ENCODE measurements at places on chromosomes 3 and 15.

- peak; percentile 74 for DNase-seq
Measured at GRCh38 chr15:84961114-84961452, 20.6 kb upstream of the PDE8A start.

DNA sequence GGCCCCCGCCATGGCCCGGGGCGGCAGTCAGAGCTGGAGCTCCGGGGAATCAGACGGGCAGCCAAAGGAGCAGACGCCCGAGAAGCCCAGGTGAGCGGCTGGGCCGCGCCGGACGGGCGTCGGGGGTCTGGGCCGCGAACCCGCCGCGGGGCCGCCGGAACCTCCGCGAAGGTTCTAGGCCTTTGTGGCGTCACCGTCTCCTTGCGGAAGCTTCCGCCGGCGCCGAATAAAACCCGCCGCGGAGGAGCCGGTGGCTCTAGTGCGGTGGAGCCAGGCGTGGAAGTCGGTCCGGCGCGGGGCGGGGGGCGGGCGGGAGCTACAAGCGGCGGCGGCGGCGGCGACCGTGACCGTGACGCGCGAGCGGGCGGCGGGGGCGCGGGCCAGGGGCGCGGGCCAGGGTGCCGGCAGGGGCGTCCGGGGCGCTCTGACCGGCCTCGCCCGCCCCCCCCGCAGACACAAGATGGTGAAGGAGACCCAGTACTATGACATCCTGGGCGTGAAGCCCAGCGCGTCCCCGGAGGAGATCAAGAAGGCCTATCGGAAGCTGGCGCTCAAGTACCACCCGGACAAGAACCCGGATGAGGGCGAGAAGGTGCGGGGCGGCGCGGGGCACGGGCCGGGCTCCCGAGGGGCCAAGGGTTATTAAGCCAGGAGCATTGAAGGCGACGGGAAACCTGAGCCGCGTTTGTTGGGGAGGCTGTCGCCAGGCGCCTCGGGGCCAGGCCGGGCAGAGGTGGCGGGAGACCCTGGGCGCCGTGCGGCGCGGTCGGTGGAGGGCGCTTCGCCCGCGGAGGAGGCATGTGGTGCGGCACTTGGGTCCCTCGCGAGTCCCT is at the start of gene DNAJA4:
Gene DNAJA4, plus strand, starts transcription at position 259 of the 833 bp plus-strand sequence. Its CDS starts 202 bp downstream, at position 461.
- DNase-seq, result no peak

DNA sequence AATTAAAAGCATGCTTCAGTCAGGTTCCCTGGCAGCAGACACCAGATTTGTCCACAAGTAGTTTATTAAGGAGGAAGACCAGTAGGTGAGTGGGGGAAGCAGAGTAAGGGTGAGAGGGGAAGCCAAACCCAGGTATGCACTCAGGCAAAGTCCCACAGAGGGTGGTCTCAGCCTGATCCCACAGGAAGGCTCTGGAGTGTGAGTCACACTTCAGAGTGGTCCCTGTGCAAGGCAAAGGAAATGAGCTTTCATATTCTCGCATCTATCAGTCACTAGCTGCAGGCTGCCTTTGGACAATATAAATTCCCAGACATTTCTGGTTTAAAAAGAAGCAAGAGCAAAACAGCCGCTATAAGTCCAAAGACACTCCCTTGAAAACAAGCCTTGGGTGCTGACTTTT is 78.5 kb downstream of the TRANK1 start:
- DNase-seq, result no peak

- DNase-seq, result no peak
Measured at GRCh38 chr3:183411216-183411922, 17.1 kb downstream of the MCF2L2 start.

DNA sequence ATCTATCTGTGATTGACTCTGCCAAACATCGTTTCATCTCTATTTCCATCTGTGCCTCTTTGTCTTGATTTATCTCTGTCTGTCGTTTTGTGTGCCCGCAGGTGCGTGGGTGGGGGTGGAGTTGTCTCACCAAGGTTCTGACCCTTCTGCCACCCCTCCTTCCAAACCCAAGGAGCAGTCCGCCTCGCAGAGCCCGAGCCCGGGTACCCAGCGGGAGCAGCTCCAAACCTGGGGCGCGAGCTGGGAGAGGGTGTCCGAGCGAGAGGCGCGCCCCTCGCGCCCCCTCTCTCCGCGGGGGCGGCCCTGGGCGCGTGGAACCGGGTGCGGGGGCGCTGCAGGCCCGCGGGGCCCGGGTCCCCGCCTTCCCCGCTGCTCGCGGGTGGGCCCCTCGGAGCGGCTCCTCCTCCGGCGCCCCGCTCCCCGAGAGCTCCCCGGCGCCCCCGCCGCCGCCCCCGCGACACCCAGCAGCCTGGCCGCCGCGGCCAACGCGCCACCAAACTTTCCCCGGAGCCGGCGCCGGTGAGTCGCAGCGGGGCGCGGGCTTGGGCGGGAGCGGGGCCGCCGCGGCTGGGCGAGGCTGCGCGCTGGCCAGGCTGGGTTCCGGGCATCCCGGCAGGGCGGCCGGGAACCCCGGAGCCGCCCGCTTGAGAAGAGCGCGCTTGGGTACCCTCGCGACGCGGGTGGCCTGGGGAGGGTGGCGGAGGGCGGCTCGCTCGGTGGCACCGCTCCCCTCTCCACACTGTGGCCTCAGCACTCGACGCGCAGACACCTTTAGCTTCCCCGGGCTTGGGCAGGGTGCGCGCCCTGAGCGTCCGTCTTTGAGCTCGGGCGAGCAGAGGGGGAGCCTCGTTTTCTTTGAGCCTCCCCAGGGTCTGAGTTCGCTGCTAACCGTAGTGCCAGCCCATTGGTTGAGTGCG is at the start of gene HRH1:
Gene HRH1, plus strand, starts transcription at position 458 of the 917 bp plus-strand sequence. CDS start 104,545 bp downstream, outside the sequence.
- peak; percentile 33 for DNase-seq

DNA sequence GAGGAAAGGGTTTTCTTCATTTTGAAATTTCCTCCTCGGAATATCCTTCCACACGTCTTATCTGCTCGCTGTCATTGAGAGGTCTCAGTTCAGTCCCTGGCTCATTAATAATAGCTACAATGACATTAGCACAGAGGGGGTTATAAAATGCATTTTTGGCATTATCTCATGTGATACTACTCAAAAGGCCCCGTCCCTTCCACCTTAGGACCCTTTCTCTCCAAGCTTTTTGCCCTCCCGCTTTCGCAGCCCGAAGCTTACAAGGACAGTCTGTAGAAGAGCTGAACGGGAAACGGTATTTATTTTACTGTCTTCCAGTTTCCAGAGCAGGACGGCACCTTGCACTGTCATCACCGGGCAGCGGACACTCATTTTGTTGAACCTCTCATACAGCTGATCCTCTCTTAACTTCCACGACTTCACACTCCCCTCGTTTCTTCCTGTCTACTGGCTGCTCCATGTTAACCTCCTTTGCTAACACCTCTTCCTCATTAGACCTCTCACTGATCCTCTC is 5.6 kb upstream of the PLEKHO2 start:
- no peak for DNase-seq

GRCh38 chr15:74752531-74752930 is 3.9 kb downstream of the CYP1A2 start:
- peak; percentile 58 for DNase-seq

DNA sequence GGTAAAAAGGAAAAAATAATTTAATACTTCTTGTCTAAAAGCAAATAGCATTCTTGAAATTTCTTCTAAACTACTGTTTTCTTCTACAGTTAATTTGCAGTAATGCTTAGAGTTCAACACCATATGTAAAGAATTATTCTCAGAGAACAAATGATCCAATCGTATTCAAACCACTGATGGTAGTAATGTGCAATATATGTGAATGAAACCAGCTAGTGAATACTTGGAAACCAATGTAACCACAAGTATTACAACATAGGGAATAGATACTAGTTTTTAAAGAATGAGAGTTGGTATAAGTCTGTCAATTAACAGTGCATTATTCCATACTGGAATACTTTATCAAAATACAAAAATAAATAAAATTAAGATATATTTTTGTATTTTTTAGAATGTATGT is 850.0 kb downstream of the DIPK2A start:
- no peak for DNase-seq

GRCh38 chr3:89227634-89228033 is 120.2 kb downstream of the EPHA3 start:
- peak; percentile 5 for DNase-seq

DNA sequence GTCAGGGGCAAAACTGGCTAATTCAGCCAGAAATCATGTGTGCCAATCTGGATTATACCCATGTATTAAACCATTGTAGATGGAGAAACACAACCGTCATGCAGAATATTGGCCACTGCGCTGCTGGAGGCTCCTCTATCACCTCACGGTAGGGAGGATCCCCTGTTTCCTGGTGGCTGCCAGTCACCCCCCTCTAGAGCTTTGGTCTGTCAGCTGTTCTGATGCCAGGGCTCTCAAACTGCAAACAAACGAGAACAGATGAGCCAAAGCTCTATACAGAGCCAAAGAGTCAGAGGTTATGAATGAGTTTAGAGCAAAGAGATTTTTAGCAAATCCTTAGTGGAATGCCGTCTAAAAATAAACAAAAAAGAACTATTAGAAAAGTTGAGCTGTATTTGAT is 62.5 kb downstream of the IL20RB start:
- no peak for DNase-seq

DNA sequence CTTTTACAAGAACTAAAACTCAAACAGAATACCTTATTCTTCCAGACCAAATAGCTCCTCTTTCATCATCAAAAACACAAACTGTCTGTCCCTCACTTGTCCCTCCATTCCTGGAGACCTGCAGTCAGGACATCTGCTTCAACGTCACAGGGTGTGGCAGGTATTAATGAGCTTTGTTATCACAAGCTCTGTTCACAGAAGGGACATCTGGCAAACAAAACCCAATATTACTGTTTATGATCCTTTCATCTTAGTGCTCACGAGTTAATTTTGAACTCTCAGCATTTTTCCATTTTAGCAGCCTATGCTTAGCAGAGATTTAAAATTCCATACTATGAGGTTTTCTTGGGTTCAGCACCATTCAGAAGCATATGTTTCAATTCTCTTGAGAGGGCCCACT is 32.9 kb downstream of the AP3S2 start:
- DNase-seq, result no peak

- DNase-seq, result no peak
Measured at GRCh38 chr3:65436580-65436979, 602.1 kb downstream of the MAGI1 start.

DNA sequence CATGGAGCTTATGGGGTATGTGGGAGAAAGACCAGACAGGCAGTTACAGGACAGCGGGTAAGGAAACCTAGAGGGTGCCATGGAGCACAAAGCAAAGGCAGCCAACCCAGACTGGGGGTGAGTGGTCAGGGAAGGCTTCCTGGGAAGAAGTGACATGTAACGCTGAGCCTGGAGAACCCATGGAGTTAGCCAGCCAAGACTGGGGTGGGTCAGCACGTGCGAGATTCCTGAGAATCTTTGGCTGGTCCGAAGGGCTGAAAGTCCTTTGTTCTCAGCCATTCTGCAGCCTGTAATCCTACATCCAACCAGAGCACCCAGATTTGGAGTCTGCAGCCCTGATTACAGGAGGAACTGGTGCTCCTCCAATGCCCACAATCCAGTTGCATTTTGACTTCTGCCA is 120.1 kb upstream of the WNT5A start:
- no peak for DNase-seq

DNA sequence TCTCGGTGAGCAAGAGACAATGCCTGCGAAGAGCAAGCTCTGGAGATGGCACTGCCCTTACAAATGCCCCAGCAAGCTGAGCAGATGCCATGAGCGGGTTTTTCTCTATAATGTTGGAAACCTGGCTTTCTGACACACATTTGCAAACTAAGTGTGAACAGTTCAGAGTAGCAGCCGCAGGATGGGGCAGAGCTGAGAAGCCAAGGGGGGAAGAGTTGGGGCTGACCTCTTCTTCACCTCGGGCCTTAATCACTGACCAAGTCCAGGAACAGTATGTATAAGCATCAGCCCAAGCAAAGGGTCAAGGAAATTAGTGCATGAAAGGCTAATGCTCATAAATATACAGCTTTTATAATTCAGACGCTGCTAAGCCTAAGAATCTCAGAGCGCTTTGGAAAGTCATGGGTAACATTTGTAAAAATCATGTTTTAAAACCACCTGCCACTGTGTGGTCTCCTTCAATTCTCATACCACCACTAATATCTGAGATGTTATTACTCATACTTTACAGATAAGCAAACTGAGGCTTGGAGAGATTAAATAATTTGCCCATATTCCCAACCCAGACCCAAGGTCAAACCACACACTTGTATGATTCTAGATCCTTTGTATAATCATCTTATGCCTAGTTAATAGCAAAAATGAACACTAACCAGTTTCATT is 603.4 kb downstream of the FOXP1 start:
- DNase-seq, result peak; percentile 37

DNA sequence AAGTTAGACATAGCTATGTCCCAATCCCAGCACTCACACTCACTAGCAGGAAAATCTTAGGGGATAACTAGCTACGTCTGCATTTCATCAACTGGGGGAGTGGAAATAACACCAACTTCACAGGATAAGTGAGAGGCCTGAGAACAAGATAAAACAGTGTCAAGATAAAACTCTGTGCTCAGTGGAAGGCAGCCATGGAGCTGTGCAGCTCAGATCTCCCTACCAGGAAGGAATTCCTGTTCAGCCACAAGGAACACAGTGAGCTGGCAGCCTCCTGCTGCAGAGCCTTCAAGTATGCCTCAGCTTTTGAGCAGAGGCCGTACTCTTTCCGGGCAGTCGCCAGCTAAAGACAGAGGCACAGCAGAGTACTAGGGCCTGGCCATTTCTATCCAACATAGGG is 115.8 kb upstream of the TOPAZ1 start:
- DNase-seq, result peak; percentile 87

DNA sequence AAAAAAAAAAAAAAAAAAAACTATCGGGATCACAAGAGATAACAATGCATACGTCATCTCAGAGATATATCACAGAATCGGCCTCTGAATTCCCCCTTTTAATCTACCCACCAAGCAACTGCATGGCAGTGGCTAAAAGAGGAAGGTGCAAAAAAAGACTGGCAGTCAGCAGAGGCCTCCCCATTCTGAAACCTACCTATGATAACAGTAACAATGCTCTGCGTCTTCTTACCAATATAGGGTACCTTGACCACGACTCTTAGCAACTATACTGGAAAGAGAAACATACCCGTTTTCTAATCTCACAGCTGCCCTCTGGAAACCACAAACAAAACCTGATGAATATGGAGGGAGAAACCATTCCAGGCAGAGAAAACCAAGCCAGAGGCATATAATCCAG is 106.9 kb downstream of the ULK4 start:
- DNase-seq, result no peak

DNA sequence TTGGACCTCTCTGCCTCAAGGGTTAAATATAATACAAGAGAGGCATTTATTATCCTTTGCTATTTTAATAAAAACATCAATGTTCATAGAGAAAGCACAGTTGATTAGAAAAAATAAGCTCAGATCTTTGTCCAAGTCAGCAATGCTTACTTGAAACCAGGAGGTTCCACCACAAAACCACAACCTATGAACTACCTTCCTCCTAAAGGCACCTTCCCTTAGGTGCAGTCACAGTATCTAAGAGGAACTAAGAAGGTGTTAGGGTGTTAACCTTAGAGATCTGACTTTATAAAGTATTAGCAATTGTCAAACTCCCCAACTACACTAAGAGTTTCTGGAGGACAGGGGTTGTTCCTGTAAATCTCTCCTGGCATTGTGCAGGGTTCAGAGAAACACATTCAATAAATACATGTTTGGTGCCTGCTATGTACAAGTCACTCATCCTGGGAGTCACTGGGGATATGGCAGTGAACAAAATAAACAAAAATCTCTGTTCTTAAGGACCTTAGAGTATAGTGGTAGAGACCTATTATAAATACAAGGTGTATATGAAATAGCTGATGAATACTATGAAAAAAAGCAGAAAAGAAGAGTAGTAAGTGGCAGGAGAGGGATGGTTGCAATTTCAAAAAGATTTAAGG is 208.6 kb downstream of the NFKBIZ start:
- DNase-seq, result no peak
